Vein endothelial cell (primary cell): ENCODE measurements at places on chromosomes 4 and X. TPM values are rescaled to one million over a fixed set of nuclear protein-coding genes. Genes with fewer than 3 reads are reported as not detected.

PRRG1 gene
- 56.8 and 72.2 TPM in 2 replicates for total RNA-seq

ANXA10 gene
- not detected in 2 replicates for total RNA-seq

ZGRF1 gene
- total RNA-seq: 8.2 and 17.4 TPM in 2 replicates

USP9X gene
- 102 and 107 TPM in 2 replicates for total RNA-seq

SLC26A1 gene
- under 0.01 and 0.19 TPM in 2 replicates for total RNA-seq

INTU gene
- 2.6 and 4.6 TPM in 2 replicates for total RNA-seq

SMR3B gene
- not detected in 2 replicates for total RNA-seq

ZFP92 gene
- 0.33 and 0.57 TPM in 2 replicates for total RNA-seq
